Suppressor macrophage treated with lipopolysaccharide for 4 hours (primary cell): ENCODE measurements at places on chromosomes 6 and 20.

DNA sequence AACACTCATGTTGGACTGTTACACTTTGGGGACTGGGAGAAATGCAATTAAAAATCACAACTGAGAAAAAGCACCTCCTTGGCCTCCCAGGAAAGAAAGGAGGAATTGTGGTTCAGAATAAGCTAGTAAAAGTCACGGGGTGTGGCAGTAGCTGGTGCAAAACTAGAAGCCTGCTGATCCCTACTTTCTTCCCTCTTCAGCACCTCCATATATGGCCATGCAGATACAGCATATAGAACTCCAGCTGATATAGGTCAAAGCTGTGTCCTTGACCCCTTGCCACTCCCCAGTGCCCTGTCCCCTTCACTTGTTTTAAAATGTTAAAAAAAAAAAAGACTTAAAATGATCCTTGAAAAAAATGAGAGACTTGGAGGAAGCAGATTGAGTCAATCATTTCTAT lies 5.5 kb upstream of the FLRT3 start:
- DNase-seq, result no peak

GRCh38 chr20:63966944-63967322 lies 2.8 kb downstream of the ZNF512B start:
- DNase-seq, result no peak

GRCh38 chr6:25995507-25995906 lies 32.9 kb downstream of the TRIM38 start:
- no peak for DNase-seq

GRCh38 chr6:31771992-31772358 lies 5.2 kb downstream of the VWA7 start:
- DNase-seq, result no peak

- DNase-seq, result peak; percentile 46
Observed at GRCh38 chr6:87724983-87725811, 23.2 kb upstream of the AKIRIN2 start.

GRCh38 chr6:52415917-52416628 lies 4.1 kb upstream of the EFHC1 start:
- DNase-seq, result no peak

DNA sequence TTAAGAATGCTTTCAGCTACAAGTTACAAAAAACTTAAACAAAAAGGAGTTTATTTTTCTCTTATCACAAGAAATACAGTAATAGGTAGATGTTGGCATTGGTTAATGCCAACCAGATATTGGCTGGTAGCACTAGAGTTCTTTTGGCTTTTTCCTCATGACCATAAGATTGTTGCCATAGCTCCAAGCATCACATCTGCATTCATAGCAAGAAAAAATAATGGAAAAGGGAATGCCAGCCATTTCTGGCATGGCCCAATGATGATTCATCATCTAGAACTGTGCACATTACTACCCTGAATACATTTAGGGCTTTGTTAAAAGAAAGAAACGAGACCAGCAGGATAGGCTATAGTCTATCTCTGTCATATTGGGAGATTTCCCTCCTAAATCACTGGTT lies 20.8 kb upstream of the SIRT5 start:
- no peak for DNase-seq

DNA sequence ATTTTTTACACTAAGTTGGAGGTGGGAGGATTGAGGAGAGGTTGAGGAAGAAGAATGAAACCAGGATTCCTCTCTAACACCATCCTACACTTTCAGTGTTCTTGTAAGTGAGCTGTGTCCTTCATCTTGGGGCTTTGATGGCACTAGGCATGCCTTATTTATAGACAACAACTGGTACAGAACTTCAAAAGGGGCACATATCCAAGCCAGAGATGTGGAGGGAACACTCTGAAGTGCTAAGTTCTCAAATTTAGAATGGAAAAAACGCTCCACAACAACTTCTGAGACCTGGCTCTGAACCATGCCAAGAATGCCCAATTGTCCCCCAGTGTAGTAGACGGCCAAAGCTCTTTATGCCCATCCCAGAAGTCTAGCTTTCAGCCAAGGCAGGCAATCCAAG lies 16.2 kb upstream of the PKHD1 start:
- no peak for DNase-seq

DNA sequence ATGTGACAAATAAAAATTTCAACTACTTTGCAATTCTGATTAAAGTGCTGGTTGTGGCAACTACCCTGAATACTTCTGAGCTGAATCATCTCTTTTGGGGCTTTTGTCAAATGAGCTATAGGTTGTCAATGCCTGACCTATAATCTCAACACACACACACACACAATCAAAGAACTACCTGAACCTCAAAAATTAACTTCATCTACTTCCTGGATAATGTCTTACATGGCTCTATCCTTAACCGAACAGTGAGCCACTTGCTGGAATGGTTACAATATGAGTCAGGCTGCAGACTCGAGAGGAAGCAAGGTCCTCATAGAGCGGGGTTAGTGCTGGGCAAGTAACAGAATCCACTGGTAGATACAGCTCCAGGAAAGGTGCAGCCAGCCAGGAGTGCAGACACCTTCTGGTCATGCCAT lies 70.6 kb upstream of the DST start:
- DNase-seq, result no peak

DNA sequence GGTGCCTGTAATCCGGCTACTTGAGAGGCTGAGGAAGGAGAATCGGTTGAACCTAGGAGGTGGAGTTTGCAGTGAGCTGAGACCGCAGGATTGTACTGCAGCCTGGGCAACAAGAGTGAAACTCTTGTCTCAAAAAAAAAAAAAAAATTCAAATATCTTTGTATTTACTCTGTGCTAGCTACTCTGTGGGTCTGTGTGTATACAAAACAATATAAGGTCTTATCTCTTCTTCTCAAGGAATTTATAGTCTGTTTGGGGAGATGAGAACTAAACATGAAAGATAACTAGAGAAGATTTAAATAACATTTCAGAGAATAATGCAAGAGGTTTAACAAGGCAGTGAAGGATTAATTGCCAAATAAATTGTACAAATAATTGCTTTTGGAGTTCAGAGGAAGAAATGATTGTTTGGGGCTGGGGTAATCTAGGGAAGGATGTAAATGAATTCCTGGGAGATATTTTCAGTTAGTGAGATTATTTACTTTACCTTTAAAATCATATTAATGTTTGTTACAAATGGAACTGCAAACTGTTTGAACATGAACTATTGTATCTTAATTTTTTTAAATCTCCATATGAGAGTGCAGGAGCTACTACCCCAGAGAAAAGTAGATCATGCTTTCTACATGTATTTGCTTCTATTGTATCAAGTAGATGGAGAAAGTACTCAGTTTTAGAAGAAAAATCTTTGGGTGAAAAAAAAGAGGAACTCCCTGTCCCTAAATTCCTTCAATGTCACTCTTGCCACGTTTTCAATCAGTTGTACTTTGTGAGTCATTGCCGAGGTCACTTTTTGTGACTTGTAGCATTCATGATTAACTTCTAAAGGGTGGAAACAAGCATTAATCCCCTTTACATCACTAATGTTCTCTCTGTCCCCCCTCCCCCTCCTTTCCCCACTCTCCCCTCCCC lies 39.0 kb downstream of the NCOA3 start:
- peak; percentile 74 for DNase-seq

- no peak for DNase-seq
Observed at GRCh38 chr6:108875161-108875555, 26.9 kb downstream of the ARMC2 start.

GRCh38 chr20:62925420-62926228 lies 681 bp downstream of the DIDO1 start:
- peak; percentile 63 for DNase-seq

DNA sequence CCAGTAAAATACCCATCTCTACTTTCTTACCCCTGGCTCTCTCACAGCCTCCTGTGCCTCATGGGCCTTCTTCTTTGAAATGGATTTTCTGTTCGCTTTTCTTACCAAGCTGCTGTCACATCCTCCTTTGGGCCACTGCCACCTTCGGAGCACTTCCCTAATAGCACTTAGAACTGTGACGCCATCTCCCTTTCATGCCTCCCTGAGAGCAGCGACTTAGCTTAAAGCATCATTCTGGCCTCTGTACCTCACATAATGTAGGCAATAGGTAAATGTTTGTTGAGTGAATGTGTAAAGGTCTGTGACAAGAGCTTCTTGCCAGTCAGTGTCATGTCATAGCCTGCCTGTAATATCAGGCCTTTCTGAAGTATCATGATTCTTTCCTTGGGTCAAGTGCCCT lies 78.8 kb downstream of the ADGRG6 start:
- peak; percentile 32 for DNase-seq

DNA sequence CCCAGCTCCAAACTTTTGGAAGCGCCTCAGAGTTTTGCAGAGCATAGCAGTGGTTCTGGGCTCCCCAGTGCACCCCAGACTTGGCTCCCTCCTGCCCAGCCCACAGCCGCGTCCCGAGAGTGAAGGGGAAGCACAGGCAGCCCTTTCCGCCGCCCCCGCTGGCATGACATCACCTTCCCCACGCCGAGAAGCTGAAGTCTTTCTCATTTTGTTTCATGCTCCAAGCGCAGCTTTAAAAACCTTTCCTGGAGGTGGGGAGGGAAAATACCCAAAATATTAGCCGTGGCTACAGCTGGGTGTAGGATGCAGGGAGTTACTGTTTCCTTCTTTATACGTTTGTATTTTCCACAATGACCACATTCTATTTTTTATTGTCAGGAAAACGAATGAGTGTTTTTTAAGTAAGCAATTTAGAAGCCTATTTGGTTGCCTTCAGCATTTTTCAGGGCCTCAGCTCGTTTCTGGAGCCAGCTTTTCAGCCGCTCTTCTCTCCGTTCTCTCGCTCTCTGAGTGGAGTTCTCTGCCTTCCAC lies 72.9 kb downstream of the SNX5 start:
- DNase-seq, result peak; percentile 87
